Spleen (tissue), 13 donors: ENCODE measurements at places on chromosomes 11 and 22. TPM values are rescaled to one million over a fixed set of nuclear protein-coding genes. Genes with fewer than 3 reads are reported as not detected.

DNAJB7 gene
- total RNA-seq, result not detected

LGR4 gene
- total RNA-seq, result 12.3 TPM

SHANK2 gene
- total RNA-seq, result 8.2 TPM

DNA sequence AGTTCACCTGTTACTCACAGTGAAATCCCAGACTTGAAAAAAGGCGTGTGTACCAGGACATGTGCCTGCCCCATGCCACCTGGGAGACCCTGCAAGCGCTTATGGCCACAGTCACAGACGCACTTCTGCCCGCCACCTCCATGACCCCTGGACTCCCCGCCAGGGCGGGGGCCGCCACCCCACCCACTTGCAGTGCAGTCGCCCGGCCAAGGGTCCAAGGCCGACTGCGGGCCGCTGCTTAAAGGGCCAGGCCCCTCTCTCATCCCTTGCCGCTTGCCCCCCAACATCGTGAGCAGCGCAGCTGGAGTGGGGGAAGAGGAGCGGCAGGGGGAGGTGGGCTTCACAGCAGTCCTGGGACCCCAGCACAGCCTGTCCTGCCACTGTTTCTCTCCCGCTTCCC lies 10.8 kb downstream of the DUSP8 start:
- H3K4me3 ChIP-seq, result no peak overlapping the region
- DNase-seq, result no peak
- no peaks in the 10 kb centered on the region for H3K27me3 ChIP-seq
- peaks cover 39% of the 10 kb centered on the region for H3K4me1 ChIP-seq
- H3K27ac ChIP-seq, result no peak overlapping the region

DNA sequence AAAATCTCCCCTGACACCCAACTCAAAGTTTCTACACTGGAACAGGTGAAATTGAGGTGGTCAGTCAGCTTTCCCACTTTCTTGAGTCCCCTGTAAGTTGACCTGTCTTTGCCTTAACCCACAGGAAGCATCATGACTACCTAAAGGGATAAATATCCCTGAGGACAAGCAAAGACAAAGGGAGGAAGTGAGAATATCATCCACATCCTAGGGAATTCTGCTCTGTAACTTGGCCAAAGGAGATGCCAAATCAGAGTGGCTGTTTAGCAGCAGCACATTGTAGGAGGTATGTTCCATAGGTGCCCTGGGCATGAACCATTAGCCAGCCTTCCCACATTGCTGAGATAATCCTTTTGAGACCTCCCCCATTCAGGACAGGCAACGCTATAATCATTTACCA lies 40.9 kb upstream of the MRPL17 start:
- H3K27me3 ChIP-seq, result no peaks in the 10 kb centered on the region
- H3K27ac ChIP-seq, result no peak overlapping the region
- peaks cover 8% of the 10 kb centered on the region for H3K4me1 ChIP-seq
- peaks cover 82% of the 10 kb centered on the region for H3K36me3 ChIP-seq
